WTC11 (cell line): ENCODE measurements at places on chromosomes 16 and 17. TPM values are rescaled to one million over a fixed set of nuclear protein-coding genes. Genes with fewer than 3 reads are reported as not detected.

ZNF18 gene
- total RNA-seq, result 10.5 to 13.3 TPM (median 10.8 TPM) in 3 replicates

DNAI2 gene
- 0.21 to 0.26 TPM (median 0.23 TPM) in 3 replicates for total RNA-seq

IRF8 gene
- total RNA-seq, result 1.1 to 1.7 TPM (median 1.3 TPM) in 3 replicates

SDK2 gene
- total RNA-seq, result 13.5 to 14.8 TPM (median 14.3 TPM) in 3 replicates

VMP1 gene
- 72.8 to 79.1 TPM (median 72.9 TPM) in 3 replicates for total RNA-seq

KRT39 gene
- not detected in 3 replicates for total RNA-seq

KRT32 gene
- total RNA-seq, result not detected in 3 replicates

SCRN2 gene
- 50.8 to 54.1 TPM (median 51.6 TPM) in 3 replicates for total RNA-seq

AGRP gene
- not detected in 3 replicates for total RNA-seq

BCL6B gene
- total RNA-seq, result 11.4 to 13.5 TPM (median 12.3 TPM) in 3 replicates

PYY gene
- total RNA-seq, result 0.72 to 1.1 TPM (median 0.94 TPM) in 3 replicates

GRB2 gene
- 82.9 to 93.3 TPM (median 92.6 TPM) in 3 replicates for total RNA-seq

PABPN1L gene
- total RNA-seq, result not detected in 3 replicates

HOXB7 gene
- 0.14 TPM in 1 of 3 replicates, not detected in the others for total RNA-seq

PNMT gene
- 2.4 to 3.1 TPM (median 2.7 TPM) in 3 replicates for total RNA-seq

ITGB3 gene
- total RNA-seq, result 0.04 to 0.14 TPM (median 0.09 TPM) in 3 replicates

TNFSF13 gene
- 2.2 to 3.2 TPM (median 2.9 TPM) in 3 replicates for total RNA-seq

OR4D1 gene
- total RNA-seq, result 0.17 to 0.41 TPM (median 0.39 TPM) in 3 replicates

AOC3 gene
- total RNA-seq, result 6.2 to 8.2 TPM (median 7.6 TPM) in 3 replicates

C1QTNF8 gene
- 0.13 to 0.16 TPM in 2 of 3 replicates, not detected in the other for total RNA-seq

ZNF385C gene
- total RNA-seq, result 3.1 to 4.5 TPM (median 3.7 TPM) in 3 replicates

NACA2 gene
- total RNA-seq, result not detected in 3 replicates

CIITA gene
- 0.21 to 0.27 TPM (median 0.26 TPM) in 3 replicates for total RNA-seq

NPIPB6 gene
- 0.83 to 2.6 TPM (median 2.5 TPM) in 3 replicates for total RNA-seq

WSCD1 gene
- total RNA-seq, result 57.5 to 80.2 TPM (median 71.9 TPM) in 3 replicates

CCL13 gene
- not detected in 3 replicates for total RNA-seq

TPPP3 gene
- 0.57 to 0.74 TPM (median 0.64 TPM) in 3 replicates for total RNA-seq

ACSF2 gene
- 19.1 to 19.9 TPM (median 19.7 TPM) in 3 replicates for total RNA-seq

SLFN12 gene
- 12.2 to 12.7 TPM (median 12.4 TPM) in 3 replicates for total RNA-seq
